ENCODE measurements at places on chromosomes 6 and 20.

GRCh38 chr6:53530346-53530745, 14.6 kb downstream of the GCLC start:
- no peak for DNase-seq

DNA sequence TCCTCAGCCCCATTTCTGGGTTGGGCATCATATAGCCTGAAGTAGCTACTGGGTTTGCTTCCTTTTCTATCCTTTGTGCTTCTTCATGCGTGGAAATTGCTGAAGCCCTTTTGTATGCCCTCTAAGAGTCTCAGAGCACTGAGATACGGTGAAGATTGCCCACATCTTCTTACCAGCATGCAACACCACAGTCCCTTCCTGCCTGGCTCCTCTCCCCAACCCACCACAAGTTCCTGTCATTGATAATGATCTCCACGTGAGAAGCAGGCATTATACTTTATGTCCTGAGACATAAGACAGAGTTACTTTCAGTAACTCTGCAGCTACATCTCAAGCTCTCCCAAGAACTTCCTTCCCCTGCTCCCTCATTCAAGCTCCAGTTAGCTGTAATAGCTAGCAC, 15.8 kb upstream of the PLCB4 start:
- no peak for DNase-seq

GRCh38 chr6:169207482-169207881, 46.2 kb downstream of the THBS2 start:
- DNase-seq = no peak

DNA sequence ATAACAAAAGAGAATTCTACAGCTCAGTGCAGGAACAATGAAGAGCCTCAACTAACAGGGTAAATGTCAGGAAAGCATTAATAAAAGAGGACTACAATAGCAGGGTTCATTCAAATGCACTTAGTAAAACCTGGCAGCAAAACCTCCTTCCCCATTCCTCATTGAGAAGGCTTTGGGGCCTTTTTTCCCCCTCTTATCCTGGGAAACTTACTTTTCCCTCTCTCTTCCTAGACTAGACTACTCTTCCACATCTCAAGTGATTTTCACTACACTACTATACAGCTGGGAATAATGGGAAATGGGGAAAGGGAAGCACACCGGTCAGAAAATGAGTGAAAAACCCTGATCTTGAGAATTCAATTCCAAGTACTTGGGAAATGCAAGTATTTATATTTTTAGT, 10.1 kb downstream of the ROMO1 start:
- no peak for DNase-seq

DNA sequence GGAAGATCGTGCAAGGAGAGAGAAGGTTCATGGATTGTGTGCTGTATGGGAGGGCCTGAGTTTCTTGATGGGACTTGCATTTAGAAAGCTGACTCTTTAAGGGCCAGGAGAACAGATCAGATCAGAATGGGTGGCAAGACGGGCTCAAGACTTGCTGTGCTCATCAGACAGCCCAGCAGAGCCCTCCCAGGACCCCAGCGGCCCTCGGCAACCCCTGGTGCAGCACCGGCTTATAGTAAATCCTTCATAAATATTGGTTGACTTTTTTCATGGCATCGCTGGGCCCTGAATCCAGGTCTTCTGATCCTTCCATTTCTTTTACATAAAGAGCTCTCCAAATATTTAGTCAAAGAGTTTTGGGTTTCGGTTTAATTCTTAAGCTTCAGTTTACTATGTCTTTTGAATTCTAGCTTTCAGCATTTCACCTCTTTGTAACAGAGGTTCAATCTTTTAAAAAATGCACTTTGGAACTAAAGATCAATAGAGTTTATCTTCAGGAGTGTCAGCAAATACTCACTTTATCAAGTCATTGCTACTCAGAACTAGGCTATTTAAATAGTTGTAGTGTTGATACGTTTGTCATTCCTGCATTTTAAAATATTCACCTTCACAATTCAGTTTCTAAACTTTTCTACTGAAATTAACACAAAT, 205.6 kb downstream of the ZDHHC14 start:
- DNase-seq = no peak

GRCh38 chr6:80607811-80608391, 501.4 kb downstream of the BCKDHB start:
- DNase-seq = no peak

All from activated CD4-positive, alpha-beta T cell treated with anti-CD3 and anti-CD28 coated beads, Interleukin-2, amount 50 U/mL, for 16 hours (primary cell).